ENCODE measurements at places on chromosomes 2 and 18. TPM values are rescaled to one million over a fixed set of nuclear protein-coding genes. Genes with fewer than 3 reads are reported as not detected.

DNA sequence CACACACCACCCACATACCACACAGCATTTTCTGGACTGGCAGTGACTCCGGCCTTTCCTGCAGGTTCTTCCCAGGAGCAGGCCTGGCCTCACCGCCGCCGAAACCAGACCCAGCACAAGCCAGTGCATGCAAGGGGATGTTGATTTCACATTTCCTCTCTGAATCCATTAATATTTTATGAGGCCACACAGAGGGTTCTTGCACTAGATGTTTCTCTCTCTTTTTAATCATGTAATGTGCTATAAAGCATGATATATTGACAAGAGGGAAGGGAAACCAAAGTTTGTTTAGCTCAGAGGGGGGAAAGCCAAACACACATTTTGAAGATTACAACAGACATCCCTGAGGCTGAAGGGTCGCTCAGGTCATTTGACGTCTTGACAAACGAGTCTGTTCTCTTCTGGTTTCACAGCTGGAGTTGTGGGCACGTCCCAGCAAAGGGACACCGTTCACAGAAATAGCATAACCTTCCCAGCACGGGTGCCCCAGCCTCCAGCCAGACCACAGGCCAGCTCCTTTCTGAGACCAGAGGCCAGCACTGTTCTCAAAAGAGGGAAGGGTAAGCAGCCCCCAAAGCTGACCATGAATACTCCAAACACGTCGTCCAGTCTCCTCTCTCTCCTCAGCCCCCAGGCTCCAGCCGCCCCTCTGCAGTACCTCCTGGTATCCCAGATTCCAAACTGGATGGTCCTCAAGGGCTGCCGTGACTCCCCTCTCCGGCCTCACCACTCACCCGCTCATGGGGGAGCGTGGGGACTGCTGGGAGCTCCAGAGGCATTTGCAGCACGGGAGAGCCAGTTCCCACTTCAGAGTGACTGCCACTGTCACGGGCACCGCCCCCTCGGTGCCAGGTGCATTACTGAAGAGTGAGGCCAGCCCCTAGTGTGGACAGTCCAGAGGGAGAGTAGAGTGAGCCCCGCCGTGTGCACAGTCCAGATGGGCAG is 340.3 kb upstream of the SALL3 start:
- DNase-seq, result no peak

GRCh38 chr2:8654041-8654440 is 27.8 kb upstream of the ID2 start:
- DNase-seq, result no peak

GRCh38 chr18:70289351-70290312 is 787 bp downstream of the SOCS6 start:
- DNase-seq, result peak; percentile 78

DNA sequence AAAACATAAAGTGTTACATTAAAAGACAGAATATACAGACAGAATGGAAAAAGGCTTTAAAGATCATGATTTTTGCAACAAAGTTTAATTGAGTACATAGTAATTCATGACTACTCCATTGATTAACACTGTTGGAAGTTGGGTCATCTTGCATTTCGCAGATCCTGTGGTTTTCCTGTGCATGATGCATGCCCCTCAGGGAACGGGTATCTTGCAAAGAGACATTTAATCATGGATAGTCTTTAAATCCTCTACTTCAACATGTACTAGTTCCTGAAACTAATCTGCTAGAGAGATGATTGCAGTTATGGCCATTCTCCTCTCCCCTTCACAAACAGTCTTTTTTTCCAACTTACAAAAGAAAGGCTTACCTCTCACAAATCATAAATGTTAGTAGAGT is 155.6 kb upstream of the DSEL start:
- DNase-seq, result no peak

DNA sequence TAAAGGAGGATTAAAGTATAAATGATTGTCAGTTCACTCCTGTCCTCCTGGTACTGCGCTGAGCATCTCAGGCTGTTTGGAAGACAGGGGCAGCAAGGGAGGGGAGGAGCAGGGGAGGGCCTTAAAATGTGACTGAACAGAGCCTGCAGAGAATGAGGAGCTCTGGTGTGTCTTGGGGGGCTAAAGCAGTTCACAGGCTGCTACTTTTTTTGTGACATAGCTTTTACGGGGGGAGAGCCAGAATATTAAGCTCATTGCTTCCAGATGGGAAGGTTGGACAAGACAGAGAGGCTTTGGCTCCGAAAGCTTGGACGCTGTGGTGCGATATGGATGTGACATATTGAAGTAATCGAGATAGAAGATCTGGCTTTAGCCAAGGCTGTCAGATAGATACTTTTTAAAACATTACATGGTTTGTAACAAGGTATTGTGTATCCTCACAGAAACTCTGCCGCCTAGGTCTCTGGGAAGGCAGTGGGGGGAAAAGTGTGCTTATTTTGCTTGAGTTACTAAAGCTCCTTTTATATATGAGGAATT is 40.5 kb downstream of the RDH14 start:
- DNase-seq, result no peak

- no peak for DNase-seq
Measured at GRCh38 chr2:85435220-85435958, 16.9 kb downstream of the SH2D6 start.

DNA sequence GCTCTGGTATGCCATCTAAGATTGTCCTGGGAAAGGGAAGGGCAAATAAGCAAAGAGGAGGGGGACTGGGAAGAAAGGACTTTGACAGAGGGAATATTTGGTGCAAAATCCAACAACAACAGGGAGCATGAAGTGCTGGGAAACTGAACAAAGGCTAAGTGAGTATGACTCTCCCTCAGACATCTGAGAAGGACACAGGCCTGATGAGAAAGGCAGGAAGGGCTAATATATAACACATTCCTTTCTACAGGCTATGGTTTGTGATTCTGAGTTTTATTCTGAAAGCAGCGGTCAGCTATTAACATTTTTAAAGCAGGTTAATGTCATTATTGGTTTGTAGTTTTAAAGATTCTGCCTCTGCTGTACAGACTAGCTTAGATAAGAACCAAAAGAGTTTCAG is 1579.5 kb downstream of the LRP1B start:
- no peak for DNase-seq

DNA sequence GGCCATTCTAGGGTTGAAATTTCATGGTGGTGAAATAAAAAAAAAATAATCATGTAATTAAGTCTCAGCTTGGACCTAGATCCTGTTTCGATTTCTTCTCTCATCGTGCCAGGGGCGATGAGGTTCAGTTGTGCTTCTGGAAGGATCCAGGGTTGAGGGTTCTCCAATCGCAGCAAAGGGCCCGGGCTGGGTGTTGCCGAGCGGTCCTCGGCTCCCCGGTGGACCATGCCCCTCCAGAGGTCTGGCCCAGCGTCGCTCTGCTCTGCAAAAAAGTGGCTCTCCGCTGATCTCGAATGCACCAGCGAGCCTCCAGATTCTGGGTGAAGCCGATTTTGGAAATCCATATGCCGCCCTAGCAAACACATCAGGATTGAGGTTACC is 39.0 kb downstream of the EN1 start:
- DNase-seq, result no peak

DNA sequence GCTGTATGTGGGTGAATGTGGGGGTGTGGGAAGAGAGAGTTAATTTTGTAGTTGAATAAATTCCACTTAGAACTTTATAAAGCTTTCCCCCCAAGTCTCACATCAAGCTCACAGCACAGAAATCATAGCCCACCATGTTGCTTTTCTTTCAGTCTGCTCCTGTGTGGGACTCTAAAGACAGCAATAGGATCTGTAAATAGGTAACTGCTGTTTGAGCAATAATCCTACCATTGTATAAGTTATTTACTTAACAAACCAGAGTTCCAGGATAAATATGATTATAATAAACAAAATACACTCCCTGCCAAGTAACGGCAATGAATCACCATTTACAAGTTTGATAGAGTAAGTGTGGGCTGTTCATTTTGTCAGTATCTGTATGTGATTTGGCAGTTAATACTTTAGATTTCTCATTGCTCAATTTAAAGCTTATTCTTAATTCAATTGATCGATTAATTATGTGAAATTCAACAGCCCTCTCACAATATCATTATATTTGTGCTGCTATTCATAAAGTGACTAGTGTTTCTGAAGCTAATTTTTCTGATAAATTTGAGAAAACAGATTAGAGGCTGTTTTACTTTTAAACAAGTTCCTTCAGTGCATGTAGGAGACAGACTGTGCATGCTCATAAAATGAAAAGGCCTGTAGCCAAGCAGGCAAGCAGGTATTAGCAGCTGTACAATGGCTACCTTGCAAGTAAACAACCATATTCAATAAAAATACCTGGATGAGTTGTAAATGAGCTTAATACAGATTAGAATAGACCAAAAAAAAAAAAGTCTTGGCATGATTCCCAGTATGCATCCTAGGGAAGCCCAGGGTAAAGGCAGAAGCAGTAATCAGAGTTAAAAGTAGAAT is 142.7 kb downstream of the PDE11A start:
- DNase-seq, result no peak

DNA sequence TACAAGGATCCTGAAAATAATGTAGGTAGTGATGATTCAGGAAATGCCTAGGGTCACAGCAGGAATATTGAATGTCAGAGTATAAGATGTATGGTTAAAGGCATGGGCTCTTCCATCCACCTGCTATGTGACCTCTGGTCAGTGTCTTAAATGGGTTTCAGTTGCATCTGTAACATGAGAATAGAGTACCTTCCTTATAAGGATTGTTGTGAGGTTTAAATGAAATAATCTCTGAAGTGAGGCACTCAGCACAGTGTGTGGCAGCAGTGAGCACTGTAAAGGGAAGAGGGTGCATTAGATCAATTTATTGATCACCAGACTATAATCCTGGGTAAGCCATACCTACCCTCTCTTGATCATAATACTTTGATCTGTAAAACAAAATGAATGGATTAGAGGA is 319.1 kb downstream of the SLC4A3 start:
- peak; percentile 27 for DNase-seq

NRP2 gene
- 64.4 TPM for total RNA-seq

CDH2 gene
- total RNA-seq, result 0.07 TPM

NOL4 gene
- total RNA-seq, result not detected

AFF3 gene
- total RNA-seq, result 5.7 TPM

TTN gene
- total RNA-seq, result 2.8 TPM

TMEM163 gene
- not detected for total RNA-seq

COL6A3 gene
- 27.6 TPM for total RNA-seq
